ENCODE measurements at places on chromosomes 16 and 17. TPM values are rescaled to one million over a fixed set of nuclear protein-coding genes. Genes with fewer than 3 reads are reported as not detected.

The CASKIN1 gene
- 1.5 TPM for total RNA-seq

The FAM20A gene
- total RNA-seq = 20.5 TPM

The SUMO2 gene
- total RNA-seq = 321 TPM

The MYH3 gene
- total RNA-seq = 4.2 TPM

The MPP3 gene
- total RNA-seq = 7.7 TPM

The RASD1 gene
- total RNA-seq = 5.3 TPM

The MYL11 gene
- 3.4 TPM for total RNA-seq

The ARL17B gene
- total RNA-seq = 2.6 TPM

The PLXDC1 gene
- 0.18 TPM for total RNA-seq

The OR1A1 gene
- not detected for total RNA-seq

The MT1M gene
- 0.80 TPM for total RNA-seq

The DRC3 gene
- total RNA-seq = 5.0 TPM

The CCL8 gene
- total RNA-seq = not detected

The SLC35G3 gene
- not detected for total RNA-seq

The KRT27 gene
- not detected for total RNA-seq

The KRT28 gene
- not detected for total RNA-seq

The PSMC5 gene
- 34.9 TPM for total RNA-seq

The ESRP2 gene
- 15.5 TPM for total RNA-seq

The NHLRC4 gene
- total RNA-seq = 1.1 TPM

The VAT1 gene
- total RNA-seq = 263 TPM

The CTU2 gene
- 38.4 TPM for total RNA-seq

The DYNLRB2 gene
- 0.42 TPM for total RNA-seq

The CNTNAP4 gene
- not detected for total RNA-seq

The TNS4 gene
- total RNA-seq = 0.14 TPM

The CDH15 gene
- total RNA-seq = 0.10 TPM

The PIK3R6 gene
- total RNA-seq = 0.14 TPM

The KRTAP4-9 gene
- not detected for total RNA-seq

The SLC13A2 gene
- total RNA-seq = not detected

The ZSCAN10 gene
- 217 TPM for total RNA-seq

The ZNF423 gene
- total RNA-seq = 42.9 TPM

The MC1R gene
- 5.6 TPM for total RNA-seq

The SSTR5 gene
- total RNA-seq = 0.21 TPM

The IL34 gene
- 8.5 TPM for total RNA-seq

The GNAO1 gene
- total RNA-seq = 3.8 TPM

The ITGAL gene
- 0.03 TPM for total RNA-seq

The USP43 gene
- 4.5 TPM for total RNA-seq

The ADAD2 gene
- 0.78 TPM for total RNA-seq

Data from H7 (cell line).